ENCODE measurements at places on chromosomes 3 and 15. TPM values are rescaled to one million over a fixed set of nuclear protein-coding genes. Genes with fewer than 3 reads are reported as not detected.

- H3K36me3 ChIP-seq: peaks cover 22% of the 10 kb centered on the region
- H3K4me3 ChIP-seq: no peak overlapping the region
- no peaks in the 10 kb centered on the region for H3K4me1 ChIP-seq
- DNase-seq: no peak
Observed at GRCh38 chr3:31589228-31589627, 56.5 kb downstream of the STT3B start.

DNA sequence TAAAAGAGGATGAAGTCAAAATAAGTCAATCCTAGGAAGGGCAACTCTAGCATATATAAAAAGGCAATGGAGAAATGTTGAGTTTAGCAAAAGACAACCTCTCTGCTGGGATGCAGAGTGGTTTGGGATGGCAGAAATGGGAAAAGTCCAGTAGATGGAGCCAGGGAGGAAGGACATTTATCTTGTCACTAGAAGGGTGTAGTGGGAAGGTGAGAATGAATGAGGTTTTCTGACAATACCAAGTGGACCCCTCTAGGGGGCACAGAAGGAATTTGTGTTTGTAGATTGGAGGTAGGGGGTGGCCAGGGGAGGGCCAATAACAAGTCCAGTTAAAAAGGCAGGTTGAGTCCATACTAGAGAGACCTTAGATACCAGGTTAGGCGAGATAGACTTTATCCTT is 80.0 kb downstream of the THSD4 start:
- H3K36me3 ChIP-seq: no peaks in the 10 kb centered on the region
- no peaks in the 10 kb centered on the region for H3K27me3 ChIP-seq
- DNase-seq: no peak
- H3K4me3 ChIP-seq: no peak overlapping the region

Gene CAPN3
- 117 TPM for total RNA-seq

Gene CNTN3
- 0.38 TPM for total RNA-seq

Gene GP5
- total RNA-seq: 0.19 TPM

Measured in suprapubic skin (tissue), 4 donors.